ENCODE measurements at places on chromosomes 11 and 22.

DNA sequence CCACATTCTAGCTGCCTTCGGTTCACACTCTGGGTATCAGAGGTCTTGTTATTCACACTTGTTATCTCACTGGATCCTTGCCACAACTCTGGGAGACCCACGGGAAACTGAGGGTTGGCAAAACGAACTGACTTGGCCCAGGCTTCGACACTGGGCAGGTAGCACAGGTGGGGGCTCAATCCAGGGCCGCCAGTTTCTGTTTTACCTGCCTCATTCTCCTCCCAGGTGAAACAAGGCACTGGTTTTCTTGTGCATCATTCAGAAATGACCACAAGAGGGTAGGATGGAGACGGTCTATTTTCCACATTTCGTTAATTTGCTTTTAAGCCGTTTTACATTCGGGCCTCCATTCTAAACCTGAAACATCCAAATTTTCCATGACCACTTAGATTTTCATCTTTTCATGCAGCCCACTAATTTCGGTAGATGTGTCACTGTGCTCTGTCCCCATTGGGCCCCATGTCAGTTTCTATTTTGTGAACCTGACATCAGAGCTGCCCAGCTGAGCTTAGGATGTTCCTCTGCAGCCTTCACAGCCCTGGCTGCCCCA lies 108.1 kb downstream of the KIAA1671 start:
- DNase-seq: no peak

DNA sequence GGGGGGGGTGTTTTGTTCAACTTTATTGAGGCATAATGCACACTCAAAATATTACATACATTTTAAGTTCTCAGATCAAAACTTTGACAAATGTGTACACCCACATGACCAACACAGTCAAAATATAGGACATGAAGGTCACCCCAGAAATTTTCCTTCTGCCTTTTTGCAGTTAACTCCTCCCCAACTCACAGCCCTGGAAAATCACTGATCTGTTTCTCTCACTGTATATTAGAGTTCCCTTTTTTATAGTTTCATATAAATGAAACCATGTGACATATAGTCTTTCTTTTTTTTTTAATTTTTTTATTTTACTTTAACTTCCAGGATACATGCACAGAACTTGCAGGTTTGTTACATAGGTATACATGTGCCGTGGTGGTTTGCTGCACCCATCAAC lies 4.6 kb downstream of the TMPRSS5 start:
- DNase-seq: no peak

GRCh38 chr22:49108636-49109315 lies 718.9 kb downstream of the BRD1 start:
- no peak for DNase-seq

GRCh38 chr11:106879832-106880546 lies 138.3 kb downstream of the GUCY1A2 start:
- no peak for DNase-seq

GRCh38 chr22:45179276-45180049 lies 15.7 kb downstream of the NUP50 start:
- no peak for DNase-seq

- no peak for DNase-seq
Measured at GRCh38 chr11:108916290-108916689, 251.4 kb downstream of the DDX10 start.

GRCh38 chr11:94469416-94469815 lies 24.2 kb downstream of the MRE11 start:
- DNase-seq: no peak

DNA sequence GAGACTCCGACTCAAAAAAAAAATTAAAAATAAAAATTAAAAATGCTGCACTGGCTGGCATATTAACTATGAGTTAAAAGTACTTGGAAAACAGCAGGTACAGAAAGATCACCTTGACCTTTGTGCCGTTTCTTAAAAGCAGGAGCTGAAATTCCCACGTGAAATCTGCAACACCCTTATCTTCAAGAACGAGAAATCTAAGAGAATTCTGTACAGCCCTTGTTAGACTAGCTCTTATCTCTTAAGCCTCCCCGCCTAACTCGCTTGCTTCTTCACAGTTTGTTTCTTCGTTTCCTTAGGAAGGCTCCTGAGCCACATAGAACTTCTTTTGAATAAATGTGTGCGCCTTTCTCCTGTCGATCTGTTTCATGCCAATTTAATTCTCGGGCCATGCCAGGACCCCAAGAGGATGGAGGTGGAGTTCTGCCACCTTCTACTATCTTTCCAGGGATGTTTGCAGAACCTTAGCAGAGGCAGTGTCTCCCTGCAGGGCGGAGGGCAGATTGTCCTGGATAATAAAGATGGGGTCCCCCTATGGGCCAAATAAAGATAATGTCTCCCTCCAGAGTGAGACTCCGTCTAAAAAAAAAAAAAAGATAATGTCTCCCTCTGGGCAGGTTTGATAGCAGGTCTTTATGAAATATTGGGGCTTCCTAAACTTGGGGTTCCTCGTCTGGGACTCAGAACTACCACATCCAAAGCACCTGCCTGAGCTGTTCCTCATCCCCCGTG lies 27.4 kb upstream of the SYT8 start:
- no peak for DNase-seq

DNA sequence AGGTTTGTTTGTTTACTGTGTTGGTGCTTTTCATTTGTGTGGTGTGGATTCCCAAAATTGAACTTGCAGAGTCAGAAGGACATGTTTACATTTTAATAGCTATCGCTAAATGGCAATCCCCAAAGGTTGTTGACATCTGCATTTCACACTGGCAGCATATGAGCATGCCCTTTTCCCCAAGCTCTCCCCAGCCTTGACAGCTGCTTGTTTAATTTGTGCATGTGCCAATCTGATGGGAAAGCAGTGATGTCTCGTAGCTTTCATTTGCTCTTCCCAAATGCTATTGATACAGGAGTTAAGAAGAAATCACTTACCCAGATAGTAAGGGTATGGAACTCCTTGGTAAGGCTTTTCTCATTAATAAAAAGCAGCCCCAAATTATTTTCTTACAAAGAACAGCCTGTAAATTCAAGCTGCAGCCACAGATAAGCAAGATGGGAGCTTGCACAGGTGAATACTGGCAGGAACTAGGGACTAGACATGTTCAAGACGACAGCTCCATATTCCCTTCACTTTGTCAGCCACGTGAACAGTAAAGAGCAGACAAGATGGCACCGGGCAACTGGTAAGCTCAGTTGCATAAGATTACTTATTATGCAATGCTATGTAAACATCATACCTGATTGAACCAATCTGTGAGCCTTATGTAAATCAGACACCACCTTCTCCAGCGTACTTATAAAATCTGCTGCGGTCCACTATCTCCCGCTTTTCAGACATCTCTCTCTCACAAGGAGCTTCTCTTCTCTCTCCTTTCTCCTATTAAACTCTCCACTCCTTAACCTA lies 87.4 kb downstream of the IGLL5 start:
- DNase-seq: no peak

DNA sequence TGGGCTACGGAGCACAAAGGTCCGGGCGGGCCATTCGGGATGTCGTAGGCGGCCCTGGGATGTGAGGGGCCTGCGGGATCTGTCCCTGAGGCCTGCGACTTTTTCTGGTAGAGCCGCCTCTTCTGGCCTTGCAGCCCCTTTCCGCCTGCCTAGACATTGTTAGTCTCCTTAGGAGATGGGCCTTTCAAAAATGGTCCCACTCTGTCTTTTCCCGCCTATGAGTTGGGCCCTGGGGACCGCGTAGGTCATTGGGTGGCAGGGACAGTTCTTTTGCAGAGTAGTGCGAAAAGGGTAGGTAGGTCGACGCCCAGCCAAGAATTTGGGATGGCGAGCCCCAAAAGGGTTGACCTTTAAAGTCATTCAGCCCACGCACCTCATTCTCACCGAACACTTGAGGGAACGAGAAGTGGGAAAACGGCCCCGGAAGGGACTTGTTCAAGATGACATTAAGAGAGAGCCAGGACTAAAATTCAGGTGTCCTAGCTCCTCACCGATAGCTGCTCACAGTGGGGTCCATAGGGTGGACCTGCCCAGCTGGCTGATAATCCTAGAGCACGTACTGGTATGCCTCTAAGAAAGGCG lies 785 bp downstream of the OTUB1 start:
- no peak for DNase-seq

DNA sequence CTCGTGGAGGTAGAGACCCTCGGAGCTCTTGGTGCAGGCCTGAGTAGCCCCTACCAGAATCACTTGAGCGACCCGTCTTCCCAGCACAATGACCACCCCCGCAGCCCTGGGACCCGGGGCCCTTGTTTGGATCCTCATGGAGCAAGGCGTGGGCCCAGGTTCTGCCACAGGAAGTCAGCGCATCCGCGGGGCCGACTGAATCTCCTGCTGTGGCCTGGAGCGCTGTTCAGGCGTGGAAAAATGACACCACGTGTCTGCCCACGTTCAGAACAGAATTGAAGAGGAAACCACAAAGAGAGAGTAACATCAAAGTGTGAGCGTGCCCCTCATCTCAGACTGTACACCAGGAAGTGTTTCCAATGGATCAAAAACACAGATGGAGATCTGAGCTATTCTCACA lies 1479.2 kb downstream of the TBC1D22A start:
- DNase-seq: no peak

DNA sequence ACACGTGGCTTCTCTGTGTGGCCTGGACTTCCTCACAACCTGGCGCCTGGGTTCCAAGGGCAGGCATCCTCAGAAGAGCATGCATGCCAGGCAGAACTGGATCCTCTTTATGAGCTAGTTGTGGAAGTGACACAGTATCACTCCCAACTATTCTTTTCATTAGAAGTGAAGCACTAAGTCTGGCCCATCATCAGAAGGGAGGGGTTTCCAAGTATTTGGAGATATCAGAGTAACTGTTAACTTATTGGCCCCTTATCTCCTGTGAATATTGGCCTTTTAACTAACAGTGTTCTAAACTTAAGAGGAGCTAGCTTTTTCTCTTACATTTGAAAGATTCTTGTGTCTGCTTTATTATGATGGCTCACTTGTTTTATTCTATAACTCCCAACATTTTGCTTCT lies 35.5 kb downstream of the FDX1 start:
- no peak for DNase-seq

DNA sequence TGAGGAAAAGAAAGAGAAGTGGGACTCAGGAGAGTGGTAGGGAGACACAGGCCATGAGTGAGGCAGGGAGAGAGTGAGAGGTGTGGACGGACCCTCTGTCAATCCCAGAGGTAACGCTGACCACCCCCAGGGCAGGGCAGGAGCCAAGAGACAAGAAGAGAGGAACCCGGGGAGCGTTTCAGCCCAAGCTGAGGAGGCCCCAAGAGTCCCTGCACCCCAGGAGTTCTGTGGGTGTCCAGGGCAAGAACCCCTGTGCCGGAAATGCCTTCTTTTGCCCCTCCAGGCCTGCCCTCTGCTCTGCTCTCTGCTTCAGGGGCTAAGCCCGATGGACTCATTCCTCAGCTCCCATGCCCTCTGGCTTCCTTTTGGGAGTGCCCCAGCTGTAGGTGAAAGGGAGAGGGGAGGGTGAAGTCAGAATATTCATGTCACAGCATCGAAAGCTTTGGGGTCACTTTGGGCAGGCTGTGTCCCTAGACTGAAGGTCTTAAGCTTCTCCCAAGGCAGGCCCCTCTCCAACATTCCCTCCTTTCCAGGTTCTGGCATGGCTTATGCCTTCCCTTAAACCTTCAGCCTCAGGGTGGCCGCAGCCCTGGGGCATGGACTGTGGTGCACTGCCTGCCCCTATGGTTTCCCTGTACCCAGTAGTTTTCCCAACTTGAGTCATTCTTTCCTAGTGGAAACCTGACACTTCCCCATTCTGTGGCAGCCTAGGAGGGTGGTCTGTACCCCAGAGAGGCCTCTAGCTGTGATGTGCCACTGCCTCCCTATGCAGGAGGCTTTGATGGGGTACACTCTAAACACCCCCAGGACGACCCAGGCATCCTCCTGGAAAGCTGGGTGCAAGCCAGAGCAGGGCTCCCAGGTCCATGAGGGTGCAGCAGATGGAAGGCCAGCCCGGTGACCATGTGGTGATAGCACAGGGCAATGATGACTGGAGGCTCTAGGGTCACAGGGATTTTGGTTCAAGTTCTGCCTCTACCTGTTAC lies 27.1 kb downstream of the MYEOV start:
- DNase-seq: peak; percentile 47

DNA sequence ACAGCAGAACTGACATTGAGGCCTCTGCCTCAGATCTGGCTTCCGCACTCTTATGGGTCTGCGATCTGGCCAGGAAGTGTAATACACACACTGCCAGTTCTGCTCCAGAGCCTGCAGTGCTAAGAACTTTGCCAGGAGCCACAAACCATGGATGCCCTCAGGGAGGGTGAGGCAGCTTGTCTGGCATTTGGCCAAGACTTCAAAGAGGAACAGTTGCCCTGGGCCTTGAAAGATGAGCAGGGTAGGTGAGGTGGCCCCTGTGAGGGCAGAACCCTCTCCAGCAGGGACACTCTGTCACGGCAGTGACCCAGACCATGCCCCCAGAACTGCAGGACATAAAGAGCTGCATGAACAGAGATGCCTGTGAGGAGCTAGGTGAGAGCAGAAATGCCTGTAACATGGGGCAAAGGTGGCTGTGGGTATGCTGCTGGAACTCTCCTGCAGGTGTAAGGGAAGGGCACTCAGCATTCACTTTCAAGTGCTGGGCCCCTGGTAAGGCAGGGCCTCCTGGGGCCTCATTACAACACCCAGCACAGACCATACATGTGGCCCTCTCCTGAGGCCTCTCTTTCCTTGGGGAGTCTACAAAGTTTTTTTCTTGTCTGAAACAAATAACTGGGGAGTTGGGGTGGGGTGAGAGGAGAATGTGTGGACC lies 47.3 kb downstream of the NEU3 start:
- no peak for DNase-seq
